ENCODE measurements at places on chromosomes 16 and 17. TPM values are rescaled to one million over a fixed set of nuclear protein-coding genes. Genes with fewer than 3 reads are reported as not detected.

GRCh38 chr16:5205361-5206040 is 107.9 kb upstream of the EEF2KMT start:
- no peak for DNase-seq

DNA sequence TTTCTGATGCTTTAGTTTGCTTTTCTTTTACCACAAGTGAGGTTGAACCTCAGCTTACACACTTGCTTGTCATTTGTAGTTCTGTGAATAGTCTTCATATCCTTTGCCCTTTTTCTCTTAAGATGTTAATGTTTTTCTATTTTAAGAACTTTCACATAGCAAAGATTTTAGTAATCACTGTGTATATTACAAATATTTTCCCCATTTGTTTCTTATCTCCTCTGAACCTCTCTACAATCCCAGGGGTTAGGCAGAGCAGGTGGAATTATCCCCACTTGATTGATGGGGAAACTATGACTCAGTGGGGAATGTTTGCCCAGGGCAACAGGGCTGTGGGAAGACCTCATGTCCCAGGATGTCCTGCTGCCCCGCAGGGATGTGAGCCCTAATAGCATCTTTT is 11.7 kb upstream of the MYH3 start:
- DNase-seq, result no peak

- no peak for DNase-seq
These were observed 130.3 kb upstream of the FAM20A start for GRCh38 chr17:68731465-68731864.

MT1A gene
- total RNA-seq, result not detected

STX1B gene
- 1.8 TPM for total RNA-seq

TMED6 gene
- total RNA-seq, result 0.94 TPM

VAT1 gene
- 505 TPM for total RNA-seq

Measured in osteocyte (in vitro differentiated cells).